NCI-H187 treated with DMSO at 0.1 percent for 48 hours (cell line): ENCODE measurements at places on chromosomes 7 and 10.

GRCh38 chr7:120052884-120053382, 220.0 kb upstream of the KCND2 start:
- DNase-seq: no peak

DNA sequence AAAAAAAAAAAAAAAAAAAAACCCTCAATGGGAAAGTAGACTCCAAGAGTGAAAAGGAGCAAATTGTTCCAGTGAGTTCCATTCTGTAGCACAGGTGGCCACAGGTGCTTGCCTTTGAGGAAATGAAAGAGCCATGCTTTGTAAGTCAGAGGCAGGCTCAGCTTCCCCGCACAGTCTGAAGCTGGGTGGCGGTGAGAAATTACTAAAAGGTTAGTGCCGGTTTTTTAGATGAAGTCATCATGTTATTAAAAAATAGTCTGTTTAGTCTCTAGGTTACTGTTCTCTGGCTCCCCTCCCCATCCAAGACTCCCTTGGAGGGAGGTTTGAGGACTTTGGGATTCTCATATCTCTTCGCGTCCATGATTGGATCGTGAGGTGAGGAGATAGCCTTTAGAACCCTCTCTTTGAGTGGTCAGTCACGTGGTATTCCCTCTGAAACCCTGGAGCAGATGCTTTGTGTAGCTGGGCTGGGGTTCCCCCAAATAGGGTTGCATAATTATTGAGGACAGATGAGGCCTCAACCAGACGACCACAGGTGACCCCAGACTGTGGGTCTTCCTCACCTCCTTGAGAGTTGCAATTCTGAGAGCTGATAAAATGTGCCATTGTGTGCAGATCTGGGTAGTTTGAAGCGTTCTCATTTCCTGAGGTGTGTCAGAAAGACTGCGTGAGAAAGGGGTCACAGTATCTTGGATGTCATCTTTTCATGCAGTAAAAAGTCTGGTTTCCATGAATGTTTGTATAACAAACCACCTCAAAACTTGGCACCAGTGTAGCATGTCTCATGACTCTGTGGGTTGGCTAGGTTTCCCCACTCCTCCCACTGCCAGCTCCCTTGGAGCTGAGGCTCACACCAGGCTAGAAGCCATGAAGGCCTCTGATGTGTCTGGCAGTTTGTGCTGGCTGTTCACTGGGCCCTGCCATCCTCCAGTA, 27.1 kb downstream of the OGDH start:
- DNase-seq: no peak

DNA sequence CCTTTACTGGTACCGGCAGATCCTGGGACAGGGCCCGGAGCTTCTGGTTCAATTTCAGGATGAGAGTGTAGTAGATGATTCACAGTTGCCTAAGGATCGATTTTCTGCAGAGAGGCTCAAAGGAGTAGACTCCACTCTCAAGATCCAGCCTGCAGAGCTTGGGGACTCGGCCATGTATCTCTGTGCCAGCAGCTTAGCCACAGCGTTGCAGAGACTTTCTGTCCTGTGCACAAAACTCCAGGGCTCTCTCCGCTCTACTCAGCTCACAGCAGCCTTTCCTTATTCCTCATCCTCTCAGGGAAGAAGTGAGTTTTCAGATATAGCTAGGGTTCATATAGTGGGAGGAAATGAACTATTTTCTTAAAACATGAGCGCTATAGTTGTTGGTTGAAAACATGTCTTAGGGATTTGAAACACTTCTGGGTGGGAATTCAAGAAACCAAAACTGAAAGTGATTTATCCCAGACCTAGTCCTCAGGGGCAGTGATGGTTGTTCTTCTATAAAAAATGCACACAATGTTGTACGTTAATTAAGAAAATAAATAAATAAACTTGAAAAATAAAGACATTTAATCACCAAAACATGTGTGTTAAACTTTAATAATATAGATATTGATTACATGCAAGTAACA, 150.2 kb upstream of the PRSS58 start:
- DNase-seq: no peak

- no peak for DNase-seq
Measured at GRCh38 chr10:71390461-71390835, 6.3 kb upstream of the CDH23 start.

- DNase-seq: no peak
Measured at GRCh38 chr7:74138334-74138867, 35.8 kb upstream of the EIF4H start.

DNA sequence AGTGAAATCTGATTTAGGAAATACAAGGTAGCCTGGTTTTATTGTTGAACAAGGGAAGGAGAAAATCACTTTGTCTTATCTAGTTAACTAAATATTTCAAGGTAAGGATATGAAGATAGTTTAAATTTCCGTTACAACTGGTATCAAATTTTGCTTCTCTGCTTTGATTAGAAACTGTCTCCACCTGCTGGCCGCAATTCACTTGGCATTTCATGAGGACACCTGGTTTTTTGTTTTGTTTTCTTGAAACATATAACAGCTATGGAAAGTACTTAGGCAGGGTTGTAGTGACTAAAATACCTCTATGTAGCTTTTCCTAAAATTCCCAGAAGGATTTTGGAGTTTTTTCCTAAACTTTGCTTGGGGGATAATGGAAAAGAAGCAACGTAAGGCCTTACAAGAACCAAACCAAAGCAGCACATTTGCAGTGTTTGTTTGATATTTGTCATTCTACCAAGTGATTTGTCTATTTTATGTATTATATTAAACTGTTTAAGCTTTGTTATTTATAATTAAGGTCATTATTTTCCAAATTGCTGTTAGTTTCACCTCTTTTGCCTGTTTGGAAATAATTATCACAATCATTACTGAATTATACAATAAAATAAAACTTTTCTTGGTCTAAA, 73.6 kb downstream of the AHCYL2 start:
- DNase-seq: no peak

DNA sequence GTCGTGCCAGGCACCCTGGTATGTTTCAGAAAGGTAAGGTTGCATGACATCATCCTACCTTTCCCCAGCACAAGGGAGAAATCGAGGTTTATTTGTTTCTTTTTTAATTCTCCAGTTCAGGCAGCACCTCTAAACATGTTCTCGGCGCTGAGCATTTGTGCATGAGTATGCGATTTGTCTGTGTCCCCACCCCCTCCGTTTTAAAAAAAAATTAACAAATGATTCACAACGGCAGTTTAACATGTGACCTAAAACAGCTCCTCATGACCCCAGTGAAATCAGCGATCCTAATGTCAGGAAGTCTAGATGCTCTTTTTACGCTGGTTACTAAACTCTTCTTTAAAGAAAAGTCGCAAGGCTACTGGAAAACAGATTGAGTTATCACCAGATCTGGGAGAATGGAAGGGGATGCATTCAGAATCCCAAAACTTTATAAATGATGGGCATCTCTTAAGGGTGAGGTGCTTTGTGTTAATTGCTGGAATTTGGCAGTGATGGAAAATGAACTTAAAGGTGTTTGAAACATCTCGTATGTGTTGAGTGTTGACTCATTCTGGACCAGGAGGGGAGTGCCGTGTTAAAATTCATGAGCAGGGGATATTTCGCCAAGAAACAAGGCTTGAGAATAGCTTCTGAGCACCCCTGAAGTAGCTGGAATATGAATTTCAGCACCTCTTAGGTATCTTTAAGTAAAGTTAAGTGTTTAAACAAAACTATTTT, 106.8 kb upstream of the PDCD4 start:
- DNase-seq: no peak

DNA sequence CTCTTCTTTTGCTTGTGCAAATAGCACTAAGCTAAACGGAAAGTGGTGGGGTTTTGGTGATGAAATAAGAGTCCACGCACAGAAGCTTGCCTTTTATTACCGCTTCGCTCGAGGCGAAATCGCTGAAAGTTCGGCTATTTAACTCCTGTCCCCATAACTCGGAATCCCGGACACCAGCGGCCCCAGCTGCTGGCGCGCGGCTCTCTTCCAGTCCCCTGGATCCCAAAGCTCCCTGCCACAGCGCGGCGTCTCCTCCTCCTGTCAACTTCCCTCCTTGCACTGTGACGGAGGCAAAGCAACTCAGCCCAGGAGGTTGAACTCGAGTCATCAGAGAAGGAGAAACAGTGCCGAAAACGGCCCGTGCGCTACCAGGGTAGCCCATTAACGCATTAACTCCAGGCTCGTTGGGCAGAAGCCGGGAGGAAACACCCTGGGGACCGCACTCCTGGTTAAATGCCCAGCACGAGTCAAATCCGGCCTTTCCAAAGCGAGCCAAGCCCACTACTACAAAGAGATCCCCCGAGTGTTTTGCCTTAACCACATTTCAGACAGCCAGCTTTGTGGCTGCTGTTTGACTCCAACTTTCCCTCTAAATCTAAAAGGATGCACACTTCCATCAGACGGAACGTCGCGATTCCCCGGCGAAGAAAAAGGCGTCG, 1.3 kb downstream of the SEMA3D start:
- no peak for DNase-seq

GRCh38 chr10:77317221-77317620, 320.4 kb downstream of the KCNMA1 start:
- DNase-seq: no peak

DNA sequence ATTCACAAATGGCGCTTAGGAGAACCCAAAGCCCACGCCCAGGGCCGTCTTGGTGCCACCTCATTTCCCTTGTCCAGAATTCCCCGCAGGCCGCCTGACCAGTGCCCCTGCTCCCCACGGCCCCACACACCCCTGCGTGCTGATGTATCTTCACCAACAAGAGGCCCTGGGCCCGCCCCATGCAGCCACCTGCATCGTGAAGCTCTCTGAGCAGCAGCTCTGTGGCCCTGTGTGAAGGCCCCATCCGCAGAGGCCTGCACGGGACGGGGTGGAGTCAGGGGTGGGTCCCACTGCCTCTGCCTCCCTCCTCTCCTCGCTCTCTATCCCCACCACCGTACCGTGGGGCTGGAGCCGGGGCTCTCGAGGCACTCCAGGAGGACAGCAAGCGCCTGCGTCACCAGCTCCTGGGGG, 14.7 kb downstream of the BRAT1 start:
- no peak for DNase-seq

DNA sequence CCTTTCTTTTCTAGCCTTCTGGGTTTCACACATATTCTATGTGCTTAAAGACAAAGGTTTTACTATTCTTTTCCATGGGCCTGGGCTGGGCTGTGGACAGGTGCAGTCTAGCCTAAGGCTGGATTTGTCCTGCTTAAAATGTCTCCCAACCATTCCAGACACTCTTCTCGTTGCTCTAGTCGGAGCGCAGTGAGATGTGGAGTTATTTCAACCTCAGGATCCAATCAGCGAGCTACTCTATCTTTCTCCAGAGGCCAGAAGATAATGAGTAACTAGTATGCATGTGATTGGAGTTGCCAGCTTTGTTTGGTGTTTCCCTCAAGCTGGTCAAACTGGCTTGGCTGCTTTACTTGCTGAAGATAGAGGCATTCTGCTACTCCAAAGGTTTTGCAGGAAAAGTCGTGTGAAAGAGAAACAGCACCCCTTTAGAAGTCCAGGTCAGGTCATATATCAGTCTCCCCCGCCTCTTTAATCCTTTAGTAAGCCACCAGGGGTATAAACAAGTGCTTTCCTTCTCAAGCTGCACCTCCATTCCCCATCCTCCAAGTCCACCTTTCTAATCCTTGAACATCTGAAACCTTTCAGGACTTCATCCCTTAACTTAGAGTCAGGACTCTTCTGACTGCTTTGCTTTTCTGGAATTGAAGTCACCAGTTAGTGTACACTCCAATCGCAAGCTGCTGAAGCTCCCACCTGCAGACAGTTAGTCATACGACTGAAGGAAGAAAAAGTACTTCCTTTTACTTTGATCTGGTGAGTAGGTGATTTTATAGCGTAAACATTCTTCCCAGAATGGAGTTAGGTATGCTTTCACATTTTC, 78.8 kb downstream of the DNMBP start:
- no peak for DNase-seq

DNA sequence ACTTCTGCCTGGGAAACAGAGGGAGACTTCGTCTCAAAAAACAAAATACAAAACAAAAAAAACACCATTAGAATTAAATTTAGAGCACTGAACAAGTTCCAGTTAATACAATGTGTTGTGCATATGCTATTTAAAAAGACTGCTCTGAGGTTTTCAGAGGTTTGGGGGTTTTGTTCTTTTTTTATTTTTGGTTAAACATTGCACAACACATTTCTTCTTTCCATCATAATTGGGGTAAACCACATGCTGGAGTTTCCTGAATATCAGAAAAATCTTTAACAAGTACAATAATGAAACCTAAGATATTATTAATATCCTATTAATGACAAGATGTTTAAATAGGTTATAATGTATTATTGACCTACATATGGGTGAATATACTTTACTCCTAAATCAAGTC, 26.3 kb downstream of the IGF2BP3 start:
- DNase-seq: no peak

DNA sequence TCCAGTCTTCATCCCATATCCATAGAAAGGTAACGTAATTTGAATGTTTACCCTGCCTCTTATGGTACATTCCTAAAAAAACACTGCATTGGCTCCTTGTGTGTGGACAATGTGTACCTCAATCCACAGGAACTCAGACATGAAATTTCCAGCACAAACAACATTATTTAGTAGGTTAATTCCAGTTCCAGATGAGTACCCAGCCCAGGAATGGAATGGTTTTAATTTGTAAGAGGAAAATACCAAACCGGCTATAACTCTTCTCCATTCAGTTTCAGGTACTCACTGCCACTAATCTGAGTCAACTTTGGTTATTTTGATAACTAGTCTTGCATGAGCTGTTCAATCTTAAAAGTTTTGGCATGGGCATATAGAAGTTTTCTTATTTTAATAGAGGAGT, 39.0 kb downstream of the TFPI2 start:
- no peak for DNase-seq

GRCh38 chr7:90766814-90767564, 170.9 kb downstream of the CDK14 start:
- DNase-seq: no peak

DNA sequence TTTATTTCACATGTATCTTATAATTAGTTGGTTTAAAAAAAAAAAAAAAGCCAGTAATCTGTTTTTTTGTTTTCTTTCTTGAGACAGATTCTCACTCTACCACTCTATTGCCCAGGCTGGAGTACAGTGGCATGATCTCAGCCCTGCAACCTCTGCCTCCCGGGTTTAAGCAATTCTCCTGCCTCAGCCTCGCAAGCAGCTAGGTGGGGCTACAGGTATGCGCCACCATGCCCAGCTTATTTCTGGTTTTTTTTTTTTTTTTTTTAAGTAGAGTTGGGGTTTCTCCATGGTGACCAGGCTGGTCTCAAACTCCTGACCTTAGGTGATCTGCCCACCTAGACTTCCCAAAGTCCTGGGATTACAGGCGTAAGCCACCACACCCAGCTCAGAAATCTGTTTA, 34.1 kb upstream of the CAPZA2 start:
- DNase-seq: no peak

- no peak for DNase-seq
Measured at GRCh38 chr7:28517606-28518005, 105.3 kb downstream of the CREB5 start.

- DNase-seq: no peak
Measured at GRCh38 chr7:125661677-125662076, 732.1 kb upstream of the POT1 start.
